ENCODE measurements at places on chromosomes 4 and X. TPM values are rescaled to one million over a fixed set of nuclear protein-coding genes. Genes with fewer than 3 reads are reported as not detected.

NAP1L2 gene
- total RNA-seq: 0.31 TPM

LDOC1 gene
- total RNA-seq: 1.6 TPM

GLA gene
- 8.1 TPM for total RNA-seq

F8A1 gene
- total RNA-seq: 24.7 TPM

SPP1 gene
- 7.1 TPM for total RNA-seq

ATP11C gene
- total RNA-seq: 21.4 TPM

NR3C2 gene
- 15.9 TPM for total RNA-seq

PABPC1L2B gene
- not detected for total RNA-seq

KLKB1 gene
- total RNA-seq: 57.0 TPM

P2RY4 gene
- 0.37 TPM for total RNA-seq

MEPE gene
- total RNA-seq: not detected

PI4K2B gene
- total RNA-seq: 22.2 TPM

CXCR3 gene
- 0.13 TPM for total RNA-seq

JAKMIP1 gene
- total RNA-seq: 0.12 TPM

GASK1B gene
- 2.7 TPM for total RNA-seq

IGSF1 gene
- total RNA-seq: 0.37 TPM

TCP11X2 gene
- total RNA-seq: not detected

SMR3B gene
- total RNA-seq: not detected

MAGEA10 gene
- not detected for total RNA-seq

RNF212 gene
- total RNA-seq: 0.29 TPM

TTC29 gene
- not detected for total RNA-seq

HTT-AS gene
- total RNA-seq: not detected

KCND1 gene
- total RNA-seq: 0.55 TPM

SAGE1 gene
- not detected for total RNA-seq

IL3RA gene
- total RNA-seq: 0.87 TPM

GABRE gene
- total RNA-seq: 1.2 TPM

MTTP gene
- 112 TPM for total RNA-seq

IL13RA2 gene
- total RNA-seq: 4.5 TPM

ZNF141 gene
- total RNA-seq: 7.1 TPM

NPY1R gene
- total RNA-seq: 1.6 TPM

ELK1 gene
- total RNA-seq: 17.4 TPM

DCAF4L1 gene
- 0.04 TPM for total RNA-seq

SLC7A11 gene
- total RNA-seq: 0.07 TPM

GYPA gene
- total RNA-seq: 1.4 TPM

NR0B1 gene
- total RNA-seq: not detected

IL21 gene
- total RNA-seq: not detected

TCP11X1 gene
- not detected for total RNA-seq

MPP1 gene
- total RNA-seq: 20.8 TPM

TRAM1L1 gene
- total RNA-seq: not detected

AWAT2 gene
- total RNA-seq: not detected

DGKK gene
- total RNA-seq: not detected

MAGEA8 gene
- total RNA-seq: not detected

ARMCX1 gene
- total RNA-seq: 1.1 TPM

RAB9B gene
- 0.16 TPM for total RNA-seq

ZNF674 gene
- total RNA-seq: 2.6 TPM

SMIM31 gene
- 0.71 TPM for total RNA-seq

Data from right lobe of liver (tissue), 6 donors.